NCI-H1436 treated with DMSO at 0.1 percent for 48 hours (cell line): ENCODE measurements at places on chromosomes 12 and 14.

GRCh38 chr12:114430306-114430705 is 24.4 kb upstream of the TBX5 start:
- DNase-seq = no peak

DNA sequence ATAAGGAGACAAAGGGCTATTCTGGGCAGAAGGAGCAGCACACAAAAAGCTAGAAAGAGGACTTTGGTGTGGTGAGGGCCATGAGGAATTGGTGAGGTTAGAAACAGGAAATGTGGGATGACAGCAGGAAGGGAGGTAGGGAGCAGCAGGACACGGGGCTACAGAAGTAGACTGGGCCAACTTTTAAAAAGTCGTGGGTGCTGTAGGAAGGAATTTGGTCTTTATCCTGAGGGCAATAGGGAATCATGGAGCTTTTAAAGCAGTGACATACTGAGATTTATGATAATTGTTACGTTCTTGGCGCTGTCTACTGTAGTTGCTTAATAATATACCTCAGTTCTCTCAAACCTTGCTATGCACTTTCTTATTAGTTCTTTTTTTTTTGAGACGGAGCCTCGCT is 8.2 kb upstream of the CHURC1 start:
- no peak for DNase-seq

DNA sequence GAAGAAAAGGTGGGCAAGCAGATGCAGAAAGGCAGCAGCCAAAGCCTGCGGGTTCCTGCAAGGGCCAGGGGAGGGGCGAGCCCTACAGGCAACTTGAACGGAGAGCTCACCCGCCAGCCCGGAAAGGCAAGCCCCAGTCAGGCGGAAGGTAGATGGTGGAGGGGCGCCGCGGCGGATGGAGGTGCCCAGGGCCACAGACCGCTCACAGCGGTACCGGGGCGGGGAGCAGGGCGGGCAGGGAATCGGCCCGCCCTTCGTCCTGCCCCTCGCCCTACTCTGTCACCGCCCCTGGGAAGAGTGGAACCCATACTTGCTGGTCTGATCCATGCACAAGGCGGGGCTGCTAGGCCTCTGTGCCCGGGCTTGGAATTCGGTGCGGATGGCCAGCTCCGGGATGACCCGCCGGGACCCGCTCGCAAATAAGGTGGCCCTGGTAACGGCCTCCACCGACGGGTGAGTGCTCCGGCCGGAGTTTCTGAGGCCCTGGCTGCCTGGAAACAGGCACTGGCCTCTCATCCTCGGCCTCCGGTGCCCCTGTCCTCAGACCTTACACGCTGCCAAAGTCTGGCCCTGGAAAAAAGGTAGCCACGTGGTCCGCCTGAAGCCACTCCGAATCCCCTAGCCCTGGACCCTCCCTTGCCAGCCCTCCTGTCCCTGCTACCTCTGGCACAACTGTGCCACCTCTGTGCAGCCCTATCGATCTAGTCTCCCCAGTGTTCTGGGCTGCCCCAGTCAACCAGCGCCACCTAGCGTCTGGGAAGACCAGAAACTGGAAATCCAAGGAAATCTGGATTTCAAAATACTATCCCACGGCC is at the start of gene DHRS4:
Gene DHRS4 (plus strand): TSS at position 307 of the 815 bp plus-strand sequence. CDS start 19 bp downstream, at position 326.
- DNase-seq = peak; percentile 21

- DNase-seq = no peak
Observed at GRCh38 chr14:43003845-43004244, 1397.2 kb downstream of the LRFN5 start.

DNA sequence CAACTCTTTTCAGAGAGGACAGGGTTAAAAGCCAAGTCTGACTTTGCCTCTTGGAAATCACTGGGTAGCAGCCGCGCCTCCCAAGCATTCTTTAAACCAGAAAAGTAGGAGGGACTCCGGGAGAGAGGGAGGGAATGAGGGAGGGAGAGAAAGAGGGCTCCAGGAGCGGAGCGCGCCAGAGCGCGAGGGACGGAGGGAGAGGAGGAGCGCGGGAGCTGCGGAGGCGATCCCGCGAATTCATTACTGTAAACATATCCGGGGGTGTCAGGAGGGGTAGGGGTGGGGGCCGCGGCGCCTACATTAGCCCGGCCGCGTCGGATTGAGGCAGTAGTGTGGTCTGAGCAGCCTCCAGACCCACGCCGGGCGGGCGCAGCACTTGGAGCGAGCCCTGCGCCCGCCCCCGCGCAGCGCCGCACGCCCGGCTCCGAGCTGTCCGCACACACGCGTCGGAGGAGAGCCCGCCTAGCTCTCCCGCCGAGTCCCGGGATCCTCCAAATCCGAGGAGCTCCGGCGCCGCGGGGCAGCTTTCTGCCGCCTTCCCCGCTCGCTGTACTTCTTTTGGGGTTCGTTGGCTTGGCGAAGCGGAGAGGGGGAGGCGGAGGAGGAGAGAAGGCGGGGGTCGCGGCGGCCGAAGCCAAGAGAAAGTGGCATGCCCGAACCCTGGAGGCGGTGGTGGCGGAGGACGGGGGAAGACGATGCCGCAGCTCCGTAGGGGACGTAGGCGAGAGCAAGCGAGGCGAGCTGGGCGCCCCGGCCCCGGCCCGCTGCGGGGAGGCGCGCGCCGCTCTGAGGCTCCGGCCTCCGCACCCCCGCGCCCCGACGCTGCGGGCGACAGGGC is 3.3 kb downstream of the FLRT2 start:
- no peak for DNase-seq

DNA sequence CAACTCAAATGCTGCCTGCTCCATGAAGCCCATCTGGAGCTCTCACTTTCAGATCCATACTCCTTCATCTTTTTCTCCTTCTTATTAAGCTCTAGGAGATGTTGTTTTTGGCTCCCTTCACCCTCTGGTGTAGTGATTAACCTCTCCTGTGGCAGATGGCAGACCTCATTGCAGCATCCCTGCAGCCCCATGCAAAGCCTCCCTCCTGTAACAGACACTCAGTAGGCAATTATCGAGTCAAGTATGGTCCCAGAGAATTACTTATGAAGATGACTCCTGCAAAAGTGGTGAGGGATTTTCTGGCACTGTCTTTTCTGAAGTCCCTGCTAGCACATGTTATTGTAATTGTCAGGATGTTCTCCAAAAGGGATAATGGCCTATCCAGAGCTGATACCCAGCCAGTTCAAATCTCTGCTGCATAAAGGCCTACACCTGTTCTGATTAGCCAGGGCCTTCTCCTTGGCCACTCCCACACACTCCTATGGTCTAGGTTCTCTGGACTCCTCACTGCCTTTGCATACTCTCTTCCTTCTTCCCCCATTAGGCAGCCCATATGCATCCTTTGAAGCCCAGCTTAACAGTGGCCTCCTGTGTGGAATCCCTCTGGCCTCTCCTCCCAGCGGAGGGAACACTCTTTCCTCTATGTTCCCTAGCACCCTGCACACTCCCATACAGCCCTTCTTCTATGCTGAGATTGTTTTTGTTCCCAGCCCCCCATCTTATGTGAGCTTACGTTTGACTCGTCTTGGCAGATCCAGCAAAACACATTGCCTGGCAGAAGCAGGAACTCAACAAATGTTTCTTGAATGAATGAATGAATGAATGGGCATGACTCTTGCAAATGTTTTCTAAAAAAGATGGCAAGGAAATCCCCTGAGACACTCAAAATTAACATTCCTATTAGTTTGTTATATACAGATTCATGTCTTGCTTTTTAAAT is 43.9 kb upstream of the MDM1 start:
- no peak for DNase-seq

DNA sequence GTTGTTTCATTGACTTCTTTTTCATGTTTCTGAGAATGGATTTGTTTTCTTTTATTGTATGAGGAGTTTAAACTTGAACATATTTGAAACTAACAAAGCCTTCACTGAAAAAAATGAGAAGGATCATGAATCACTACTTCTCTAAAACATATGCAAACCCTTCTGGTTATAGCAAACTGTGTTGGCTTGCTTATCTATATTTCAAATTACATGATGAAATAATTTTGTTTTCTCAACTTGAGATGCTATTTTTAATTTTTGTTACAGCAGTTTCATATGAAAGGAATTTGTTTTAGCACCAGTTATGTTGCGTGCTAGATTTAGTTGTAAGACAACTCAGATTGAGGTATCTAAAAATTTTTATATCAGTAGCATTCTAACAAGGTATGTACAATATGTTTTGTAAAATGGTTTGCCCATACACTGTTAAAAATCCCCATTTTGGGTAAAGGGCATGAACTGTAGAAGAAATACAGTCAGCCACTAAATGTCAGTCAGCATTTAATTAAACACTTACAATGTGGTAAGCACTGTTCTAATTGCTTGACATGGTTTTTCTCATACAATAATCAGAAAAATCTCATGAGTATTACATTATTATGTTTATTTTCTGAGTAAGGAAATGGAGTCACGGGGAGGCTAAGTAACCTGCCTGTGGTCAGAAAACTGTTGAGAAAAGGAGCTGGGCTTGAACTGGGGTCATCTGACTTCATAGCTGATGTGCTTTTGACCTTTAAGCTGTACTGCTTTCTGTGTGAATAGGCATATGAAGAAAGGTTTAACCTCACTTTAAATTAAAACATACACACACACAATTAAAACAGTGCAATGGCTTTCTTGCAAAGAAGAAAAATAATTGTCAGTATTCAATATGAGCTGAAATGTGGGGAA is 105.7 kb downstream of the PLEKHA5 start:
- DNase-seq = no peak

DNA sequence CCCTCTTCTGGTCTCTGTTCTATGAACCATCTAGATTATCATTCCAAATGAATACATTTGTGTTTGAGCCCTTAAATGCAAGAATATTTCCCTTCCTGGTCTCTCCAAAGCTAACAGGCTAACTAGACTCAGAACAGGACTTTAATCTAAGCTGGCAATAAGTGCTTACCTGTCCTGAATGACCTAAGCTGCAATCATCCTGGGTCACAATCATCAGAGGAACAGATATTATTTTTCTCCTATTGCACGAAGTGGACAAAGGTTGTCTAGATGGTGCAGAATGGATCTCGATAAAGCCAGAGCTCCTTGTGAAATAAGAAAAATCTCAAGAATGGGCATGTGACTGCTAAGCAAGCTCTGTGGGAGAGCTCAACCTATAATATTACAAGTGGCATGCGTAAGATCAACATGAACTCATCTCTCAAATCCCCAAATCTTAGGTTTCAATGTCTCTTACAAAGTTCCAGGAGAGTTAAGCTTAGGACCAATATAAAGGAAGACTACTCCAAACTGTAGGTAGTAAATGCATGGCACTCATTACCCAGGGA is 10.6 kb upstream of the NUMB start:
- no peak for DNase-seq

DNA sequence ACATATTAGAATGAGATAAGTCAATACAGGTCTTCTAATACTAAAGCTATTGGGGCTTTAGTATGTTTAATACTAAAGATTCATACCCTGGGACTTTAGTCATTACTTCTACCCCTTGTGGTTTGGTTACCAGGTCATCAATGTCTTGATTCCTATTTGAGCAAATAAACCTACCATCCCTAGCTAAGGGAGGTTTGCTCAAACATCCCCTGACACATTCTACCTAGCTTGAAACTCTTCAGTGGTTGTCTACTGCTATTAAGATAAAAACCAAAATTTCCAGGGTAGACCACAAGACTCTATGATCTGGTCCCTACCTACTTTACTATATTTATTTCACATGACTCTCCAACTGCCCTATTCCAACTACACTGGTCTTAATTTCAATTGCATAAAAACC is 7.3 kb upstream of the C2CD5 start:
- DNase-seq = no peak

- no peak for DNase-seq
Observed at GRCh38 chr12:108570743-108571608, 8.6 kb downstream of the ISCU start.

GRCh38 chr12:111268738-111269572 is 99.9 kb downstream of the PHETA1 start:
- DNase-seq = no peak

DNA sequence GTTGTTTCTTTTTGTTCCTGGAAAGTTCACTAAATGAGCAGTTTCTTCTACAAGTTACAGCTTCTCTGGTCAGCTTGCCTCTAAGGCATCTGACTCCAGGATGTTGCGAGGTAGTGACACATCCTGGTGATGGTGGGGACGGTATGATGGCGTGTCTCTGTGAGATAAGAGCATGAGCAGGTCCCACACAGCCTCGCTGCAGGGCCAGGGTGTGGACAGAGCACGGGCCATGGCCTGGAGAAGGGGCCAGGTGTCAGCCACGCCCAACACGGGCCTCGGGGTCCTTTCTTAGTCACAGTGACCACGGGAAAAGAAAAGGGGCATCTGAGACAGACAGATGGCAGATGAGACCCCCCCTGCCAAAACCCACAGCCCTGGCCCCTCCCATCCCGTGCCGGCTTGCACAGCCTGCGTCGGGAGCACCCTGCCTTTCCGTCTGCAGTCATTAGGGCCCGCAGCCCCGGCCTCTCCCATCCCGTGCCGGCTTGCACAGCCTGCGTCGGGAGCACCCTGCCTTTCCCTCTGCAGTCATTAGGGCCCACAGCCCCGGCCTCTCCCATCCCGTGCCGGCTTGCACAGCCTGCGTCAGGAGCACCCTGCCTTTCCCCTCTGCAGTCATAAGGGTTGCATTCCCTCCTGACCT is 79.3 kb upstream of the DYNC1H1 start:
- DNase-seq = no peak

GRCh38 chr12:112330706-112331105 is 51.5 kb downstream of the HECTD4 start:
- DNase-seq = no peak

GRCh38 chr12:119835068-119835467 is 42.1 kb downstream of the CIT start:
- no peak for DNase-seq

DNA sequence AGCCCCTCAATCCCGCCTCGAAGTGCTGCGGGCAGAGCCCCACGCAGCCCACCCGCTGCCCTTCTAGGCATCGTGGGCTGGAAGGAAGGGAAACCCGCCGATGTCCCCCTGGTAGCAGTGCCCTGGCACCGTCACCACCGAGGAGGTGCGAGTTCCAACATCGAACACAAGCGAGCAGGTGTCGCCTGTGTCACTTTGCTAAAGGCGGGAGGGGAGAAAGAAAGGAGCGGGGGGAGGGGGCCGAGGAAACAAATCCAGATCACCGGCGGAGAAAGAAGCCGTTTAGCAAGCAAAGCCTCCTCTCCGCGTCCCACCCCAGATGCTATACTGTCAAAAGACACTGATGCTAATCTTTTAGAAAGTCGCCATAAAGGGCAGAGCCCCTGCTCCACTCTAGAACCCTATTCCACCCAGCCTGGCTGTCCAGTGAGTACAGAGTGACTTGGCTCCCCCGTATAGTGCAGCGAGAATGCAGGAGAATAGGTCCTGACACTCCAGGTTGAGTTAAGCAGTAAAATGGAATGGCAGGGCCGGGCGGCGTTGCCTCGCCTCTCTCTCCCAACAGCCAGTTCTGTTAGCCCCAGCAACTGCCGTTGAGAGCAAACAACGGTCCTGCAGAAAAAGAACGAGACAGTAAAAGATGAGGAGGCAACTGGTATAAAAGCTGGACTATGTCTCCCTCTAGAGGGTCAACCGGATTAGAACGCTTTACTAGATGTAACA is 67.9 kb upstream of the USP15 start:
- DNase-seq = peak; percentile 49

DNA sequence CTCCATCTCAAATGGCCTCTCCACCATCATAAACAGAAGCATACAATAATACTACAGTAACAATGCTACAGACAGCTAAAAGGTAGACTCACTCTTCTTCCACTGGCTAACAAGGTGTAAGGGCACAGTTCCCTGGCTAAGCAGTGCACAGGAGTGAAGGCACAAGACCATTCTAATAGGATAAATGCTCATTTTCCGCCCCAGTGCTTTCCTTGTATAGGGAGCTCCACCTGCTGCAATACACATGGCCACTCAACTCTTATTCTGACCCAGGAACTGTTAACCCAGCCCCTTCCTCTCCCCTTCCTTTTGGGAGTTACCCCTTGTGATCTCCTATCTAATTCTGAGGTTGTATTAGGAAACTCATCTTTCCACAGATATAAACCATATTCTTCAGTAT is 124.6 kb downstream of the KCNK10 start:
- peak; percentile 20 for DNase-seq

GRCh38 chr12:630656-631632 is 32.3 kb downstream of the NINJ2 start:
- DNase-seq = no peak
